ENCODE measurements at places on chromosomes 6 and 20. TPM values are rescaled to one million over a fixed set of nuclear protein-coding genes. Genes with fewer than 3 reads are reported as not detected.
A peak's percentile ranks its signal among the peaks of the same experiment; 100 is the strongest.

GRCh38 chr6:121434037-121434770 is 1.2 kb upstream of the GJA1 start:
- no peak overlapping the region for H3K4me3 ChIP-seq
- no peaks in the 10 kb centered on the region for H3K27me3 ChIP-seq
- peak overlapping the region; percentile 3 for H3K27ac ChIP-seq
- DNase-seq = no peak
- peaks cover 18% of the 10 kb centered on the region for H3K4me1 ChIP-seq

The MOG gene
- not detected for total RNA-seq

- no peak overlapping the region for H3K4me3 ChIP-seq
- no peak overlapping the region for H3K27ac ChIP-seq
- DNase-seq = no peak
- H3K36me3 ChIP-seq = 0 out of 2 replicates have a peak, but pooled peaks cover 4% of the 10 kb centered on the region
Observed at GRCh38 chr6:16471222-16471909, 233.0 kb downstream of the GMPR start.

- no peak overlapping the region for H3K27ac ChIP-seq
- H3K27me3 ChIP-seq = no peaks in the 10 kb centered on the region
- no peaks in the 10 kb centered on the region for H3K36me3 ChIP-seq
- H3K4me3 ChIP-seq = no peak overlapping the region
- DNase-seq = no peak
Observed at GRCh38 chr6:63883597-63883996, 248.0 kb downstream of the PHF3 start.

GRCh38 chr6:20840675-20841074 is 306.4 kb downstream of the CDKAL1 start:
- H3K27ac ChIP-seq = no peak overlapping the region
- no peaks in the 10 kb centered on the region for H3K36me3 ChIP-seq
- no peaks in the 10 kb centered on the region for H3K27me3 ChIP-seq
- H3K4me1 ChIP-seq = no peaks in the 10 kb centered on the region
- DNase-seq = no peak

The DCDC2 gene
- total RNA-seq = not detected

- no peak for DNase-seq
- H3K27me3 ChIP-seq = no peaks in the 10 kb centered on the region
- H3K36me3 ChIP-seq = 0 out of 2 replicates have a peak, but pooled peaks cover 2% of the 10 kb centered on the region
- H3K27ac ChIP-seq = no peak overlapping the region
Observed at GRCh38 chr6:1659816-1660215, 50.1 kb downstream of the FOXC1 start.

DNA sequence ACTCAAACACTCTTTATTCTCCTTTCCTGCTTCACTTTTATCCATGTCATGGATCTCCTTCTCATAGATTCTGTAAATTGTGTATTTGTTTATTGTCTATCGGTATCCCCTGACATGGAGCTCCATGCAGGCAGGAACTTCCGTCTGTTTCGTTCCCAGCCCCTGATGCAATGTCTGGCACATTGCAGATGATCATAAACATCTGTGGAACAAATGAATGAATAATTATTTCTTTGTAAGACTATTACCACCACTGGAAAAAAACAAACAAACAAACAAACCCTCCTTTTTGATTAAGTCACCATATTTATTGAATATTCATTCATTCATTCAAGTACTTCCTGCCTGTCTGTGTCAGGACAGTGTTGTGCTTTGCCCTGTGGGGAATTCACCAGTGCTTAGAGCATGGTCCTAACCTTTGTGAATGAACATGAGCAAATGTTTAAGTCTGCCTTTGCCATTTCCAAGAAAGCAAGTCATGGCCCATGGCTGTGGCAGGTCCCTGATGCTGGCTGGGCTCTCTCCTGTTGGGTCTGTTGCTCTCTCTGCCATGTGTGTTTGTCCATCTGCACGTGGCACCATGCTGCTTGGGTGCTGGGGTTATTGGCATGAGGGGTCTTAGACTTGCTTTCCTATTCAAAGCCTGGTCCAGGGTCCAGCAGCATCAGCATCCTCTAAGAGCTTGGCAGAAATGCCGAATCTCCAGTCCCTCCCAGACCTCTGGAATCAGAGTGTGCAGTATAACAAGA is 47.5 kb upstream of the NAA20 start:
- H3K36me3 ChIP-seq = no peaks in the 10 kb centered on the region
- H3K27ac ChIP-seq = no peak overlapping the region
- H3K27me3 ChIP-seq = no peaks in the 10 kb centered on the region

The EYS gene
- total RNA-seq = not detected

GRCh38 chr20:20992277-20992676 is 113.9 kb downstream of the LINC00237 start:
- H3K4me1 ChIP-seq = no peaks in the 10 kb centered on the region
- H3K27ac ChIP-seq = no peak overlapping the region
- H3K27me3 ChIP-seq = no peaks in the 10 kb centered on the region
- no peak for DNase-seq
- no peaks in the 10 kb centered on the region for H3K36me3 ChIP-seq

The RWDD1 gene
- total RNA-seq = 93.5 TPM
